ENCODE measurements at places on chromosomes 4 and X.

GRCh38 chr4:2168469-2169319, 73.2 kb downstream of the HAUS3 start:
- no peak for DNase-seq

DNA sequence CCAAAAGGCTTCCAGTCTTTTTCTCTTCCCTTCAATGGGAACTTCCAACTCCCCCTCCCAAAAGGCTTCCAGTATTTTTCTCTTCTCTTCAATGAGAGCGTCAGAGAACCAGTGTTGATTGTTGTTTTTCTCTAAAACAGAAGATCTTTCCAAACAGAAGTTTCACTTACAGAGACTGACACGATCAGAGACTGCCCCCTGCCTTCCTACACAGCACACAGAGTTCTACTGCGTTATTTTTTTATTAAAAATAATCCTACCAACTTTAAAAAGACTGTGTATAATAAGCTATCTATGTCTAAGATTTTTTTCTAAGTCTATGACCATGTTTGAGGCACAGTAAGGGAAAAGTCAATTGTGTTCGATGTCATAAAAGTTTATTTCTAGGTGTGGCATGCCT, 3.5 kb upstream of the HTR2C start:
- DNase-seq: no peak

- no peak for DNase-seq
Measured at GRCh38 chrX:5775846-5776430, 452.7 kb downstream of the NLGN4X start.

DNA sequence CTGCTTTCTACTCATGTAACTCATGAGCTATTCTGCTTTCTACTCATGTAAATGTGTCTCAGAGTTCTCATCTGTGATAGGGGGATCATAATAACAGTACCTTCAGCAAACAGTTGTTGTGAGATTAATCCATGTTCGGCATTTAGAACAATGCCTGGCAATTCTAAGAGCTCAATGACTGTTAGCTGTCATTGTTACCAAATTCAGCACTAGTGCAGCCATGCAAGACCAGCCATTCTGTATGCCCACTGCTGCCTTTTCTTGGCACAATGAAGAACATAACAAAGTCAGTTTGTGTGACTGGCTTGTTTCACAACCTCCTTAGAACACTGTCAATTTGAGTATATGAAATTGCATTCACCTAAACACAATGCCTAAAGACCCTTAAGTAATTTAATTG, 163.2 kb downstream of the ANK2 start:
- DNase-seq: no peak

GRCh38 chr4:137601934-137602333, 69.6 kb upstream of the PCDH18 start:
- no peak for DNase-seq

- peak; percentile 7 for DNase-seq
Measured at GRCh38 chrX:152632445-152633097, 5.1 kb upstream of the GABRQ start.

GRCh38 chr4:2408401-2408958, 10.0 kb downstream of the ZFYVE28 start:
- DNase-seq: peak; percentile 36

- DNase-seq: no peak
Measured at GRCh38 chrX:140524556-140524955, 19.7 kb upstream of the SOX3 start.

DNA sequence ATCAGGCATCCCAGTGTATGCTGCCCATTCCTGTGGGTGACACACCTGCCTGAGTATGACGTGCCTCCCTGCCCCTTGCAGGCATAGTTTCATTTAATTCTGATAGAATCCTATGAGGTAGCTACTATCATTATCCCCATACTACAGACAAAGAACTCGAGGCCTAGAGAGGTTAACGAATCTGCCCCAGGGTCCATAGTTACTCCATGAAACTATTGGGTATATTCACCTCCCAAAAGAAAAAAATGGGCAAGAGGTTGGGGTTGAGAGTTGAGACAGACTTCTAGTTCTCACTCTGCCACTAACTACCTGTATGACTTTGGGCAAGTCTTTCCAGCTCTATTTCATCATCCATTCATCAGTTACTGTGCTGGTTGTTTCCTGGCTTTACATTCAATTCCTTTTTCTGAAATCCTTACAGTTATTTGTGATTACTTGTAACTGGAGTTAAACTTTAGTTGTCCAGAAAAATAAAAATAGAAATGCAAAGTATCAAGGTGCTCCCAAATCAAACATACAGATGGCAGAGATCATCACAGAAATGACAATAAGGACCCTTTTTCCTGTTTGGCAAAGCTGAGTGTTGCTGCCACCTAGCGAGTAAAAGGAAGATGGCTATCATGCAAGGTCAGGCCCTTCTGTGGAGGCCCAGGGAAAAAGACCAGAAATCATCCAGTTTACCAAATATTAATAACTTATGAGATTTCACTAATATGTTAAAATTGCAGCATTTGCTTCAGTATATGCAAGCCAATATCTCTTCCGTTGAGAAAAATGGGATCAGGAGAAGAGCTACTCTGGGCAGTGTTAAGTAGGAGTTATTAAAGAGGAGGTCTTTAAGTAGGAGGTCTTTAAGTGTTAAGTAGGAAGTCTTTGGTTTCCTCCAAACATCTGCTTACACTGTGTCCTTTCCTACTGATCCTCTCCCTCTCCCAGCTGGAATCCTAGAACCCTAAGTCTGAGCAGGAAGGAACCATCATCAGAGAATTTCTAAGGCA, 17.1 kb upstream of the MAP7D3 start:
- DNase-seq: peak; percentile 56

GRCh38 chr4:27239641-27240040, 379.0 kb downstream of the STIM2 start:
- DNase-seq: no peak

GRCh38 chr4:74453037-74453635, 8.2 kb downstream of the AREG start:
- DNase-seq: no peak

GRCh38 chr4:15870079-15870478, 68.5 kb downstream of the FGFBP1 start:
- DNase-seq: no peak

- no peak for DNase-seq
Measured at GRCh38 chrX:120380699-120381098, 18.8 kb downstream of the ATP1B4 start.

- no peak for DNase-seq
Measured at GRCh38 chr4:37430718-37431416, 186.3 kb downstream of the NWD2 start.

GRCh38 chr4:58809948-58810347, 1699.8 kb upstream of the IGFBP7 start:
- DNase-seq: no peak

GRCh38 chr4:128502818-128503527, 215.4 kb upstream of the PGRMC2 start:
- no peak for DNase-seq

DNA sequence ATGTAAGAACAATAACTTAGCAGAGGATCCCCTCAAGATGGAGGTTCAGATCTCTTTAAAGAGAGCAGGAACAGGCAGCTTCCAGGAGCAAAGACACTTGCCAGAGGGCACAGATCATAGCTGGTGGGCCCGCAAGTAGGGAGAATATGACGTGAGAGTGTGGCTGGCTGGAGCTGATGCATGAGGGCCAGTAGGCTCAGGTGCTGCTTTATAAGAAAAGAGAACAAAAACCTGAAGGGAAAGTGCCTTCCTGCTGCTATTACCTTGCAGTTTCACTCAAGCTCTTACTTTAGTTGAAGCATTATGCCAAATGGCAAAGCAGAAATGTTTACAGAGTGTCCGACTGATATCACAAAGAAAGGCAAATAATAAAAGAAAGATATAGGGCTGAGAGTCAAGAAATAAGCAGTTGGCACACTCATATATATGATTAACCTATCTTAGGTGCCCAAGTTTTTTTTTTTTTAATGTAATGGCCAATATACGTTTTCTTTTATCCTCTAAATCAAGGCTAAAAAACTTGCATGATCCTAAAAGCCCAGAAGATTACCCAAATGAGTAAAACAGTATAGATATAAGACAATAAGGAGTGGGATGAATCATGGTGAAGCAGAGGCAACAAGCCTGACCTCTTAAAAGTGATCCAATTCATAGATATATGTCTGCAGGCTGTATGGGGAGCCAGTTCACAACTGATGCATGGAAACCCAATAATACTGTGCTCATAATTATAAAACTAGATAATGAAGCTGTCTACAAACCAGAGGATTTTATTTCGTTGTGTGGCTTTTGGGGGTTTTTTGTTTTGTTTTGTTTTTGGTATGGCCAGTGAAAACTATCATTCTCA, 12.6 kb downstream of the NR0B1 start:
- DNase-seq: no peak

GRCh38 chrX:43949669-43950068, 23.5 kb downstream of the NDP start:
- DNase-seq: peak; percentile 80

DNA sequence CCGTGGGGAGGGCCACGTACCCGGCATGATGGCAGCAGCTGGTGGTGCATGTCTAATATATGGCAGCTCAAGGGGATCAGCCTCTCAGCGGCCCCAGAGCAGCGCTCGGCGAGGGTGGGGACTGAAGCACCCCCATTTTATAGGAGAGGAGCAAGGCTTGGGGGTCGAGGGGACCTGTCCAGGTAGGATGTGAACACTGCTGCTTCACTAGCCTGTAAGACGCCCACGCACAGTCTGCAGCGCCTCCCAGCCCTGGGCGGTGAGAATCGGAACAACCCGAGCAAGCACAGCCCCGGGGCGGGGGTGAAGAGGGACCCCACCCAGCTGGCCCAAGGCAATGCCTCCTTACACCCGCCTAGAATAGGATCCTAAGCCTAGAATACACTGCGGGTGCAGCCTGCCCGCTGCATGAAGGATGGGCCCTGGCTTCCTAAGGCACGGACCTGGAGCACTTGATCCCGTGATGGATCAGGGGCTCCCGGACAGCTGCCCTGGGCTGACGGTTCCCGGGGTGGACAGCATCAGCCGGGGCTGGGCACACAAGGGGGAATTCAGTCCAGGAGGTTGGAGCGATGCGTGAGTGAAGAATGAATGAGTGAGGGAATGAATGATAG, 17.6 kb downstream of the ADRA2C start:
- DNase-seq: peak; percentile 37

DNA sequence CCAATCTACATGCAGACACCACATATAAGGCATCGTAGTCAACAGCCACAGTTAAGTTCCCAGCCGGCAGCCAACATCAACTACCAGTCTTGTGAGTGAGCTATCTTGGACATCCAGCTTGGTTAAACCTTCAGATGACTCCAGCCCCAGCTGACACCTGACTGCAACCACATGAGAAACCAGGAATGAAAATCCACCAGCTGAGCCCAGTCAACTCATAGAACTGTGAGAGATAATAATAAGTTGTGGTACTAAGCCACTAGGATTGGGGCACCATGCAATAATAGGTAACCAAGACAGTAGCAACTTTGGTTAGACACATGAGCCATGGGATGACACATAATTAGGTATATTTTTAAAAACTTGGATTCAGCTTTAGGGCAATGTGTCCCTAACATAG, 188.1 kb upstream of the BCOR start:
- DNase-seq: no peak

DNA sequence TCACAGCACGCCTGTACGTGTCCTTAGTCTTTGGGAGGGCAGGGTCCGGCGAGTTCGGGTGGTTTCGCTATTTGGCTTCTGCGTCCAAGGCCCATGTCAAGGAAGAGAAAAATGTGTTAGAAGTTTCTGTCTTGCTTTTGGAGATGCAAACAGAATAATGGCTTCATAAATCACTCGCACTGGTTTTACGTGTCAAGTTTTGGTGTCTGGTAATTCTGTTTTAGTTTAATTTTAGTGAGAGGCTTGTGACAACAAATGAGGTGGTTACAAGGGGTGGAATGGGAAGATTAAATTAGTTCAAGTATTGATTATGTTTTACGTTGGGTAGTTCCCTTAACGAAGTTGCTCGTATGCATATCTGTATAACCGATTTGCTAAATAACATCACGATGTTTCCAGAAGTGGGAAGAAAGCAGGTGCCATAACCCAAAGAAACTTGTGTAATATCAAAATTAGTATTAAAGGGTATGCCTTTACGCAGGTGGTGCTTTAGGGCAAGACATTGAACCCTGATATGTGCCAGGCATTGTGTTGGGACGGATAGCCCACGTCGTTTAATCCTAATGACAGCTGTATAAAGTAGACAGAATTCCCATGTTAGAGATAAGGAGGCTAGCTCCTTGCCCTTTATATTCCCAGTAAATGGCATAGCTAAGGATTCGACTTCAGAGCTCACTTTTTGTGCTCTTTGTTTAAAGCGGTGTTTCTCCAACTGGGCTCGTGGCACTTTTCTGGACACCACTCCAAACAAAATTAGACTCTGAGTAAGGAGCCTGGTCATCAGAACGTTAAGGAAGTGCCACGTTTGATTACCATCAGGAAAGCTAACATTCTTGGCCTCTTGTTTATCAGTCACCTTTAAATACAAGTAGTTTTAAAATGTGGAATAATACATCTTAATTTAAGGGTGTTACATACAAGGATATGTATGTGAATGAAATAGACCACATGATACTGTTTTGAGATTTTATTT, 843 bp downstream of the RPL34 start:
- DNase-seq: no peak

- DNase-seq: peak; percentile 57
Measured at GRCh38 chrX:102154218-102154860, 1.4 kb downstream of the BEX5 start.

DNA sequence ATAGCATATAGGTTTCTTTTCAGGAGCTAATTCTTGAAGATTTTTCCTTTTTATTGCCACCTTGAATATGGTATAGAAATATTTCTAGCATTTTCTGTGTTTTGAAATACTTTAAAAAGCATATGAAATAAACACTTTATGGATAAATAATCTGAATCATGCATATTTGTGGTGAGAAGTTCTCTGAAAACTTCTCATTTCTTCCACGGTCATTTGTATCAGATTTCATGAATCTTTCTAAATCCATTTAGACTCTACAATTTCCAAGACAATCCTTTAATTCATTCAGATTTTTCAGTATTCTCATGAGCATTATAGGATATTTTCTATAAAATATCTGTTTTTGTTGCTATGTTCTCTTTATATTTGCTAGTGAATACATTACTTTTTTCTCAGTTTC, 16.2 kb upstream of the CA5B start:
- no peak for DNase-seq

- DNase-seq: no peak
Measured at GRCh38 chr4:14400307-14400706, 602.0 kb upstream of the CPEB2 start.

All from G401 (cell line).